ENCODE measurements at places on chromosomes 5 and 9. TPM values are rescaled to one million over a fixed set of nuclear protein-coding genes. Genes with fewer than 3 reads are reported as not detected.

GKAP1 gene
- 2.1 TPM for total RNA-seq

CSF2 gene
- total RNA-seq = not detected

TBC1D2 gene
- total RNA-seq = 2.1 TPM

SPATA31A3 gene
- total RNA-seq = not detected

SLC6A7 gene
- total RNA-seq = not detected

FOXD4 gene
- not detected for total RNA-seq

NEUROG1 gene
- total RNA-seq = not detected

GFPT2 gene
- total RNA-seq = 20.1 TPM

CCL21 gene
- not detected for total RNA-seq

F12 gene
- 1.7 TPM for total RNA-seq

TNFSF8 gene
- total RNA-seq = not detected

TIGD6 gene
- 3.6 TPM for total RNA-seq

All from epithelial cell of umbilical artery (primary cell).